GM12891 (cell line): ENCODE measurements at places on chromosomes 2 and 18.

DNA sequence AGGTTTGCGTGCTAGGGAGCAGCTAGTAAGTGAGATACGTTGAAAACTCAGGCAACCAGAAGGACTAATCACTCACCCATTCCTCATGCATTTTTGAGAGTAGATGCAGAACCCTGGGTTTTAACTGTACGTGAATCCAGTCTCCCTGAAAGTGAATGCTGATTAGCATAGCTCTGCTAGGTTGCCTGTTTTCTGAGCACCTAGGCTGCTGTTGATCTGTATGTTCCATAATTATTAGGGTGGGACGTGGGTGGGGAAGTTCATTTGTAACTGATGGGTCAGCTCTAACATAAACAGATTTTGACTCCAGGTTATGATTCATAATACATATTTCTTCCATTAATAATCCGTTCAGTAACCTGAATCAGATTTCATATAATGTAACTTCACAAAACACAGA lies 379.0 kb upstream of the FANCL start:
- DNase-seq, result no peak

DNA sequence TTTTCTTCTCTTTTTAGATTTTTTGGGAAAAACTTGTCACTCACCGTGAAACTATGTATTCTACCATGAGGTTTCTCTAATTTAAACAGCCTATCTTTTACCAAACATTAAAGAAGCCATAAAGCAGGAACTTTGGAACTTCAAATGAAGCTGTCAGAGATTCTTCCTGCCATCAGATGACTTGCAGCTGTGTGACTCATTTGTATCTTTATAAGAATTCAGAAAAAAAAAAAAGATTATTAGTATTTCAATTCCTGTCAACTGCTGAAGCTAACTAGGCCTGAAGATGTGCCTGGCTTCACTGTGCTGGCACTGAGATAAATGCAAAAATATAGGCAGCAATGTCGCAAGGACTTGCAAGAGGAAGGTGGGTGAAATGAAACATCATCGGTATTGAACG lies 1399.1 kb upstream of the PIK3C3 start:
- no peak for DNase-seq

DNA sequence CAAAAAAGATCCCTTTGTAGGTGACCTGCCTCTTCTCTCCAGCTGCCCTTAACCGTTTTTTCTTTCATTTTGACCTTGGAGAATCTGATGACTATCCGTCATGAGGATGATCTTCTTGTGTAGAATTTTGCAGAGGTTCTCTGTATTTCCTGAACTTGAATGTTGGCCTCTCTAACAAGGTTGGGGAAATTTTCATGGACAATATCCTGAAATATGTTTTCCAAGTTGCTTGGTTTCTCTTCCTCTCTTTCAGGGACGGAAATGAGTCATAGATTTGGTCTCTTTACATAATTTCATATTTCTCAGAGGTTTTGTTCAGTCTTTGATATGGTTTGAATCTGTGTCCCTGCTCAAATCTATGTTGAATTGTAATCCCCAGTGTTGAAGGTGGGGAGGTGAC lies 34.0 kb downstream of the ZC3H8 start:
- DNase-seq, result no peak

GRCh38 chr2:5701266-5701665 lies 9.1 kb downstream of the SOX11 start:
- DNase-seq, result no peak

GRCh38 chr2:223282221-223282620 lies 230.2 kb downstream of the KCNE4 start:
- DNase-seq, result no peak

- DNase-seq, result no peak
These were observed 50.3 kb upstream of the GLI2 start for GRCh38 chr2:120685066-120685973.

GRCh38 chr2:108316033-108316432 lies 27.3 kb downstream of the SULT1C2 start:
- no peak for DNase-seq

DNA sequence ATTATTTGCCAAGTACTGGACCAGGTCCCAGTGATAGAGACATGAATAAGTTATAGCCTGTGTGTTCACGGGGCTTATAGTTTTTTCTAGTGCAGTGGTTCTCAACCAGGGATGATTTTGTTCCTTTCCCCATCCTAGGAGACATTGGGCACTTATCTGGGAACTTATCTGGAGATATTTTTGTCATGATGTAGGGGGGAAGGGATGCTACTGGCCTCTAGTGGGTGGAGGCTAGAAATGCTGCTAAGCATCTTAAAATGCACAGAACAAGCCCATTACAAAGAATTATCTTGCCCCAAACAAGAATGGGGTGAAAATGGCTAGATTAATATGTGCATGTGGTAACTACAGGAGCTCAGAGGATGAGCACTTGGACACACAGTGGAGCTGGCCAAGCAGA lies 75.2 kb downstream of the KLHL29 start:
- no peak for DNase-seq

GRCh38 chr18:23259701-23260681 lies 124.7 kb downstream of the CABLES1 start:
- no peak for DNase-seq

DNA sequence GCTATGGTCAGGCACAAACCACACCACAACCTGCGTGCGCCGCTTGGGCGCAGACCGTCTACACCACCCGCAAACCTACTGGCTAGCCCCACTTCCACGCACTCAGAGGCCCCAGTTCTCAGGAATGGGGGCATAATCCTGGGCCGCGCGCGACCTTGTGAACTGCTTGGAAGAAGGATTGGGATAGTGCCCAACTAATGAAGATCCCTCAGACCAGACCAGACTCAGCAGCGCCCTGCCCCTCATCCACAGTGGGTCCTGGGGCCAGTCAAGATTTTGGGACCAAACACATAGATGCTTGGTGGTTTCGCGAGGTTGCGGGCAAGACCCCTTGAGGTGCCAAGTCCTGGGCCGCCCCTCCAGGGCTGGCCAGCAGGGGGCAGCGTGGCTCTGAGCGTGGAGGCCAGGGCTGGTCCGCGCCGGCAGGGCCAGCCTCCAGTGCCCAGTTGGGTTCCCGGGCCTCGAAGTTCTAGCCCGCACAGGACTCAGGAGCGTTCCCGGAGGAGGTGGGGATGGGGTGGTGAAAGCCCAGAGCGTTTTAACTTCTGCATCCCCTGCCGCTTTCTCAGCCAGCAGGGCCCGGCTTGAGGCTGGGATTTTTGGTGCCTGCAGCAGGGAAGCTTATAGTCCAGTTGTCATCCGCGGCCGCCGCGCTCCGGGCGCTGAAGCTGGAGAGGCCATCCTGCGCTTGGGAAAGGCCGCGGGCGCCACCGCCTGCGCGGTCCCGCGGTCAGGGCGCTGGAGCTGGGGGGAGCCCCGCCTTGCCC lies 8.3 kb downstream of the OSR1 start:
- no peak for DNase-seq

DNA sequence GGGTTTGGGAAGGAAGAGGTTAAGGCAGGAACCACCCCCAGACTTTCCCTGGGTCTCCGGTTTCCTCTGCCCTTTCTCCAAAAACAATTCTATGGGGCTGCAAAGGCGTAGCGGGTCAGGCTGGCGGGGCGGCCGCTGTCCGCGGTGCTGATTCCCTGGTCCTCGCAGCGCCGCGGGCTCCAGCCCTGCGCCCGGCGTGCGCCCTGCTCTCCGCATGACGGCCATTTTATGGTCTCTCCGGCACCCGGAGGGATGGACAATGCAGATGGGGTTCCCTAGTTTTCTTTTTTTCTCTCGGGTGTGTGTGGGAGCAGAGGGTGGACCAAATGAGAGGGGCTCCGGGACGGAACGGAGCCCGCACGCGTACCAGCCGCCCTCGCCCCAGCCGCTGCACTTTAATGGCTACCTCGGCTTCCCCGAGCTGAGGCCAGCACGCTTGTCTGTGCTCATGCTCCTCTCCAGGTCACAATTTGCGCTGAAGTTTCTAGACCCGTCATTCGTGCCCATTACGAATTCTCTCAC lies 1.6 kb downstream of the ST8SIA3 start:
- DNase-seq, result peak; percentile 39

DNA sequence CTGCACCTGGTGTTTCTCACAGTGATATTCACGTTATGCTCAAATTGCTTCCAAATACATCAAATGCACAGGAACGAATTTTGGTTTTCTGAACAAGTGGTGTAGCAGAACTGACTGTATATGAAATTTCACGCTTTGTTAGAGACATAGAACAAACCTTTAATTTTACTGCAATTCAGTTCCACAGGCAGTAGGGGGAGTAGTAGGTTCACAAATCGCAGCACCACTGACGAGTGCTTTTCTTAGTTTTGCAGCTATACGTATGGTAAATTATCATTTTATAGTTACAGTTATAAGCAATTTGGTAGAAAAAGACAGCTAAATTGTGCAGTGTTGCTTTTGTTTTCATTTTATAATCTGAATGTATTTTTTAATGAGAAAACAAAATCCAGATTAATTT lies 113.3 kb downstream of the KIAA1328 start:
- peak; percentile 14 for DNase-seq

- DNase-seq, result no peak
These were observed 289.4 kb downstream of the ALK start for GRCh38 chr2:29632018-29632417.

GRCh38 chr2:204749319-204749718 lies 204.0 kb downstream of the PARD3B start:
- no peak for DNase-seq

- DNase-seq, result no peak
These were observed 63.5 kb downstream of the ANKRD44 start for GRCh38 chr2:197247083-197247482.

DNA sequence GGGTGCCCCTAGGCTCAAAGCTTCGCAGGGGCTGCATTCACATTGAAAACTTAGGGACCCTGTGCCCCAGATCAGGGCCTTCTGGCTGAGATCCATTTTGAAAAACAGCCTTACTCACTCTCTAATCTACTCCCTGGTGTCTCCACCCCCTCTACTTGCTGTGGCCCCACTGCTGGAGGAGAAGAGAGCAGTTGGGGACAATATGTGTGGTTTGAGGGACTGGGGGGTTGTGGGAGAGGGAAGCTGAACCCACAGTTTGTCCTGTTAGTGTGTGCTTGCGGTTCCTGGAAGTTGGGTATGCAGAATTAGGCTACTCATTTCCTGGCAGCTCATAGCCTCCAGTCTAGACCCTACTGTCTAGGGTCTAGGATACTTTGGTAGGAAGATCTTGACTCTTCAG lies 211.4 kb downstream of the PRKCE start:
- no peak for DNase-seq

DNA sequence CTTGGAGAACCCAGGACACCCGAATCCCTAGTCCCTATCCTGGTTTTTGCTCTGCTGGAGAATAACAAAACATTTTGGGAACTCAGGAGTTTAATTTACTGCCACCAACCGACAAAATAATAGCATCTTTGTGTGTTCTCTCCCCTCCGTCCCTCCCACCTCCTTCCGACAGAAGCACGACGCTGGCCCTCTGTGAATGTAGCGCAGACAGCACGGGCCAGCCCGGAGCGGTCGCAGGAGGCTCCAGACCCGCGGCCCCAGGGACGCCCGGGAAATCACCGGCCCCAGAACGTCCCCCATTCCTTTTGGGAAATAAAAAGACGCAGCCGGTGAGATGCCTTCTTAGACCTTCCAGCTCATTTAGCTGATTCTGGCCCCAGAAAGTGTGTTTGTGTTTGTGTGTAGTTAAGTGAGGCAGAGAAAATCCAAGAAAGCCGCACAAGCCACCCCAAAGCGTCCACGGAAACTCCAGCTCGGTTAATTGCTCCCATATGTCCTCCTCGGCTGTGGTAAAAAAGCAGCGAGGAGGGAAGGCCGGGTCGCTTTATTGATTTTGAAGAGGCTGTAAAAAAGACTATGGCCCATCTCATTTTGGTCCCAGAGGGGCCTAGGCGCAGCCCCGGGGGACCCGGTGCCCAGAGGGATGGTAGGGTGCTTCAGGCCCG lies 577 bp upstream of the TANC1 start:
- DNase-seq, result peak; percentile 9

GRCh38 chr2:9664365-9664764 lies 33.6 kb upstream of the YWHAQ start:
- DNase-seq, result no peak

- no peak for DNase-seq
These were observed 2.6 kb upstream of the WDFY1 start for GRCh38 chr2:223947711-223948205.

DNA sequence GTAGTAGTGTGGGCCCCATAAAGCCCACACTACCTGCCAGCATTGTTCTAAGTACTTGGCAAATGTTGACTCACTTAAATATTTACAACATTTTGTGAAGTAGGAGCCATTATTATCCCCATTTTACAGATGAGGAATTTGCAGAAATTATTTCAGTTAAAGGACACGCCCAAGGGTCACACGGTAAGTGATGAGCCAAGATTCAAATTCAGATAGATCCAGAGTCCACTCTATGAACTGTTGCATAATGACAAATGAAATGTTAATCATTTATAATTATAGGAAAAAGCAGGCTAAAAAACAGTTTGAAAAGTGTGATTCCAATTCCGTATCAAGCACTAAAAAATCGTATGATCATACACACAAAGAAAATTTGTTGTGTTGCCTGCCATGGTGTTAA lies 108.4 kb downstream of the MDH1 start:
- DNase-seq, result no peak

GRCh38 chr2:109139002-109139401 lies 10.0 kb downstream of the SH3RF3 start:
- DNase-seq, result no peak

- DNase-seq, result no peak
These were observed 367.7 kb upstream of the NETO1 start for GRCh38 chr18:73235491-73235890.

GRCh38 chr2:217331523-217332416 lies 471.9 kb upstream of the TNP1 start:
- DNase-seq, result no peak

GRCh38 chr2:233981574-233982420 lies 64.6 kb downstream of the TRPM8 start:
- no peak for DNase-seq

GRCh38 chr2:3204031-3204821 lies 173.4 kb downstream of the EIPR1 start:
- DNase-seq, result no peak
